ENCODE measurements at places on chromosomes 7 and 10. TPM values are rescaled to one million over a fixed set of nuclear protein-coding genes. Genes with fewer than 3 reads are reported as not detected.

Gene SPDYE17
- not detected for total RNA-seq

Gene PRLHR
- total RNA-seq: not detected

Gene NRBF2
- 25.8 TPM for total RNA-seq

Gene EMX2
- total RNA-seq: 1.2 TPM

Gene PDZD7
- total RNA-seq: 0.23 TPM

Gene CFAP69
- total RNA-seq: 0.30 TPM

Gene HSPA12A
- 3.7 TPM for total RNA-seq

Gene CCNY
- total RNA-seq: 43.4 TPM

Gene IFIT2
- 0.62 TPM for total RNA-seq

Gene STRIP2
- 15.5 TPM for total RNA-seq

Gene ASB15
- total RNA-seq: not detected

Gene BCL7B
- 41.5 TPM for total RNA-seq
